ENCODE measurements at places on chromosomes 3 and 15.

- no peak for DNase-seq
Observed at GRCh38 chr3:71103430-71103921, 480.1 kb downstream of the FOXP1 start.

DNA sequence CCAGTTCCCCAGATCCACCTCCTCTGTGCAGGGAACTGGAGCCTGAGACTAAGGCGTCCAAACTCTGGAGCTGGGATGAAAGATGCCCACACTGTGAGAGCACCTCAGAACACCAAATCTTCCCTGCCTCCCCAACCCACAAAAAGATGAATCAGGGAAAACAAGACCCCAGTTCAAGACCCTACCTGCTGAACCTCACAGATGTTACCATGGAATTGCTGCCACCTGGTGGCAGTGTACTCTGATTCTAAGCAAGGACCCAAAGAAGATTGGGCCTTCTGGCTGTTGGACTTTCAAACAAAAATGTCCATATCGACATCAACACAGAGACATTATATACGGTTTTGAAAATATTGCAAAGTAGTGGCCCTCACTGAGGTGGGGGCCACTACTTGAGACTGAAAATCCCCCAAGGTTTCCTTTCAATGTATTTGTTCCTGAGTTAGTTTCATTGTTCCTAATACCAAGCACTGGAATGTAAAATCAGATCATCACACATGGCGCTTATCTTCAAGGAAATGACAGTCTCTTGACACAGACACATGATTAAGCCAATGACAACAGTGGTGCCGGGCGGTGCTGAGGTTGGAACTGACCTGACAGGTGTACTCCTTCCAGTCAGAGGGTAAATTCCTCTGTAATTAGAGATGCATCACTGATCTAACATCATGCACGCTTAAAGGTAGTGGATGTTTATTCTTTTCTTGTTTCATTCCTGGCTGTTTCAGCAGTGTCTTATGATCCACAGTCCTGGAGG lies 67.6 kb downstream of the SLC6A11 start:
- no peak for DNase-seq

DNA sequence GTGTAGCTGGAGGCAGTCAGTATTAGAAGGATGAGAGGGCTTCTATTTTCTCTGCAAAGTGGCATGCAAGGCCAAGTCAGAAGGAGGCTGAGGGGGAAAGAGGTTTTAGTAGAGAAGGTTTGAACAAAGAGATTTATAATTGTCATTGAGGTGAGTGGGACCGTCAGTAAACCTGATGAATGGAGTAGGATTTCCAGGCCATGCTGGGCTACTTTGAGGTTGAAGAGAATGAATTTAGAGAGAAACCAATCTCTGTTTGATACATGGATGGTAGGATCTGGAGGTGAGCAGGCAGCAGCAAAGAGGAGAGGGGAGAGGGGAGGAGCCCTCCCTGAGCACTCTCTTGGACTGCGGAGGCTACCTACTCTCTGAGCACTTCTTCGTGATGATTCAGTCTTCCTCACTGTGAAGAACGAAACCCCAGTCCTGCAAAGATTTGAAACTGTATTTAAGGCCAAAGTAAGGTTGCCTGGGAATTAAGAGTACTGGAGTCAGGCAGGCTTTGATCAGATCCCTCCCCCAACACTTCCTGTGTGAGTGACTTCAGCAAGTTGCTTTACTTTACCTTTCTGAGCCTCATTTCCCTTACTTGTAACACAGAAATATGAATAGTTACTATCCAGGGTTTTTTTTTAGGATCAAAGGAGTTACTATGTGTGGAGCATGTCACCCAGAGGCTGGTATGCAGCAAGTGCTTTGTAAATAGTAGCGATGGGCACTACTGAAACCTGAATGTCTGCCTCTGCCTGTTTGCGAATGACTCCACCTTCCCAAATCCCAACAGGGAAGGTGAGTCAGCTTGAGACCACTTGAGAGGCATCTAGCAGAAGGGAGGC lies 75.8 kb downstream of the RPL39L start:
- no peak for DNase-seq

DNA sequence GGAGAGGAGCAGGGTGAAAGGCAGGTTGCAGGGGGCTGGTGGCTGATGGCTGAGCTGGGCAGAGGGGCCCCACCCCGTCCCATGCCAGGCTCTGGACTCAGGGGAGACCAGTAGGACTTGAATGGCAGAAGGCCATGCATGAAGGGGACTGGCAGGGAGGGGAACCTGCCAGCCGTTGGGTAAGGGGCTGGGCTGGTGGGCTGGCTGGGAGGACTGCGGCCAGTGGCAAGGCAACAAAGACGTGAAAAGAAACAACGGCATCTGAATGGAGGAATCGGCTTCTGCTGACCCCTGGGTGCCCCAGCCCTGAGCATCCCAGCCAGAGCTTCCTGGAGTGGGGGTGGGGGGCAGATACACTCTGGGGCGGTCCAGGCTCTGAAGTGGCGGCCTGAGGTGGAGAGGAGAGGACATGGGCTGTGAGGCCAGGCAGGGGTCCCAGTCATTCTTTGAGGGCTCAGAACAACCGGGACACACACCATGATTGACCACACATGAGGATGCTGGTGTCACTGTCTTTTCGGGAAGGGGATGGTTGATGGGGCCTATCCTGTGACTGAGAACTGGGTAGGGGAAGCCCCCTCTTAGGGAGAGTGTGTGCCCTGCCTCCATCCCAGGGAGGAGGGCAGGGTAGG lies 11.7 kb downstream of the GLYCTK start:
- no peak for DNase-seq

DNA sequence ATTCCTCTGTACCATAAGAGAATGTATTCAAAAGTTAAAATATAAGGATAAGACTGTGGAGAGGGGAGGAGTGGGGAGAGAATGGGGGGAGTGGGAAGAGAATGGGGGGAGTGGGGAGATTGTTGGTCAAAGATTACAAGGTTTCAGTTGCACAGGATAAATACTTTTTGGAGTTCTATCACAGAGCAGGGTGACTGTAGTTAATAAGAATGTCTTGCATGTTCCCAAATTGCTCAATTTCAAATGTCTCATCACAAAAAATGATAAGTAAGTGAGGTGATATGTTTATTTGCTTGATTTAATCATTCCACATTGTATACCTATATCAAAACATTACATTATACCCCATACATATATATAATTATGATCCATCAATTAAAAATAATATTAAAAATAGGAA lies 23.0 kb upstream of the MEF2A start:
- no peak for DNase-seq

DNA sequence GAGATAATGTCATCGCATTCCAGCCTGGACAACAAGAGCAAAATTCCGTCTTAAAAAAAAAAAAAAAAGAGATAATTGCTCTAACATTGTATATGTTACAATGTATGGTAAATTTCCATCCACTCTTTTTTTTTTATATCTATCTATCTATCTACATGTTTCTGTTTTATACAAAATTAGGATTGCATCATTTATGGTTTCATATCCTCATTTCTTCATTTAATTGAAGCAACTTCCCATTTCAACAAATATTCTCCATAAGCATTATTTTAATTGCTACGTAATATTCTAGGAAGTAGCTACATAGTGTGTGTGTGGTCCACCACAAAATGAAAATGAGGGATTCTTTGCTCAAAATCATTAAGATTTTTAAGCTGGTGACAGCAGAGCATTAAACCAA lies 18.4 kb downstream of the RBP1 start:
- no peak for DNase-seq

Measured in stimulated activated CD4-positive, alpha-beta T cell treated with anti-CD3 and anti-CD28 coated beads, Interleukin-1b, Interleukin-23, amount 100 ng/mL, for 1 hour (primary cell).